Suppressor macrophage treated with lipopolysaccharide for 4 hours (primary cell): ENCODE measurements at places on chromosomes 7 and 10.

- no peak for DNase-seq
Measured at GRCh38 chr7:50745835-50746234, 36.9 kb downstream of the GRB10 start.

GRCh38 chr7:55504093-55504859 lies 68.0 kb downstream of the VOPP1 start:
- no peak for DNase-seq

- no peak for DNase-seq
Measured at GRCh38 chr7:92729172-92729571, 107.2 kb downstream of the CDK6 start.

DNA sequence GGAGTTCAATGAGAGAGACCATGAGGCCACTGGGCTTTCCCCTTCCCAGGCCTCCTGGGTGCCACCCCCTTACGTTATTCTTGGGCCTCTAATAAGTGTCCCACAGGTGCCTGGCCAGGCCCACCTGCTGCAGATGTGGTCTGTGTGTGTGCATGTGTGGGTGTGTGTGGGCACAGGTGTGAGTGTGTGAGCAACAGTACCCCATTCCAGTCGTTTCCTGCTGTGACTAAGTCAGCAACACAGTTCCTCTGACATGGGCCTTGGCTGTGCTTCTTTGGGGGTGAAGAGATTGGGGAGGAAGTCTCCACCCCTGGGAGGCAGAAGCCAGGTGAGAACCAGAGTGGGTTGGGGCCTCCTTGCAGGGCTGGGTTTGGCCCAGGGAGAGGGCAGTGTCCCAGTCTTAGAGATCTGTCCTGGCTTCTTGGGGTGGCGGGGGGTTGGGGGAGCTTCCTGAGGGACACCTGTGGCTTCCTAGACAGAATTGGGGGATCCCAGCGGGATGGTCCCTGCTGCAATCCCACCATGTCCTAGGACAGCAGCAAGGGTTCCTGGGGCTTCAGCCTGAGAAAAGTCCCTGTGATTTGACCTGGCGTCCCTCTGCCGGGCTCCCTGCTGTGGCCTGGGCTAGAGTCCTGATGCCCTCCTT lies 4.1 kb upstream of the PILRB start:
- DNase-seq, result no peak

GRCh38 chr7:132106491-132106890 lies 469.8 kb downstream of the PLXNA4 start:
- no peak for DNase-seq

DNA sequence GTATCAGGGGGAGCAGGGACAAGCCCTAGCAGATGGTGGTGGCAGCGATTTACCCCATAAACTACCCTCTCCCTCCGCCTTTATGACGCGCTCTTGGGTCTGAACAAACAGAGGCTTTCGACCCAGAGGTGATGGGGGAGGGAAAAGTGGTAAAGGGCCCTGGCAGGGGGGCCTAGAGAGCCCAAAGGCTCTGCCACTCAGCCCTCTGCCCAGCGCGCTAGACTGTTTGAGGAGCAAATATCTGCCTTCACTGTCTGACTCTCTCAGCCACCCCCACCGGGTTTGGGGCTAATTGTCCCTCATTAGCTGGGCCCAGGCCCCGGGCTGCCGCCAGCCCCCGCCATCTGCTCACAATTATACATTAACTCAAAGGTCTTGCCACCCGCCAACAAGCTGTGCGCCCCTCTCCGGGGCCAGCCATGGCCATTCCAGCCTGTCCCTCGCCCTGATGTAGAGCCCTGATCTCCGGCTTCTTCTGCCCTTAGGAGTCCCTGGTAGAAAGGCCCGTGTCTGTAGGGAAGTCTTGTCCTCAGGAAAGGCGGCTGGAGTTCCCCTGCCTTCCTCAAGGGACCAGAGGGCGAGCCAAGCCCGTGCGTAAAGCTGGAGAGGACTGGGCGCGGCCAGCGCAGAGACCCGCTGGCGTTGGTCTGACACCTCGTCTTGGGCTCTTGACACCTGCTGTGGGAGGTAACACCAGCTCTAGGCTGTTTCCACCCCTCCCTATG lies 1.9 kb upstream of the PAX4 start:
- no peak for DNase-seq

- DNase-seq, result no peak
Measured at GRCh38 chr7:286266-286665, 3.7 kb upstream of the FOXL3 start.

DNA sequence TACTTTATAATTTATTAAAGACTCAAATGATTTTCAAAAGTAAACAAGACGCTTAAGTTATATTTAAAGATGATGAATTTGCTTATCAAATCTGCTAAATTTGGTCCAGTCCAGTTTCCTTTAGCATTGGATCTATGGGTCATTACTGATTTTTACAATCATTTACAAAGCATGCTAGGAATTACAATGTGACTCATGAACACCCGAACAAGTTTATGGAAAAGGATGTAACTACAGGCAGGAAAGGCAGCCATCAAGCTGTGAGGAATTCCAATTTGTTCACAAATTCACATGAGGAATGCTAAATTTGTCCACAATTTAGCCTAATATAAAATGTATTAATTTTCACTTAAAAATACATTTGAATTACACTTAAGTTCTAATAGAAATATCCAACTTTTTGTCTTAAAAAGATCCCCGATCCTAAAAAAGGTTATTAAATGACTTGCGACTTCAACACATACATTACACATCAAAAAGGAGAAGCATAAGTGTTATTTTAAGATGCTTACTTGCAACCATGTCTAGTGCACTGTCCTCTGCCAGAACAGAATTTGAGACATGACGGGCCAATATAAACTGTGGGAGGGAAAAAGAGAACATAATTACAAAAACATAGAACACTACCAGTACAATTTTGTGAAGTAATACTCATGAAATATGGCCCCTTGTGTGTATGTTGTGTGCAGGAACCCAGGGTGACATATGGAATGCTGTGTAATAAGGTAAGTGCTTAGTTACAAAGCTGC lies 194.2 kb upstream of the SLC26A5 start:
- DNase-seq, result no peak

GRCh38 chr10:121648493-121648892 lies 50.2 kb upstream of the FGFR2 start:
- no peak for DNase-seq

- DNase-seq, result no peak
Measured at GRCh38 chr10:1419796-1420610, 317.3 kb downstream of the ADARB2 start.

DNA sequence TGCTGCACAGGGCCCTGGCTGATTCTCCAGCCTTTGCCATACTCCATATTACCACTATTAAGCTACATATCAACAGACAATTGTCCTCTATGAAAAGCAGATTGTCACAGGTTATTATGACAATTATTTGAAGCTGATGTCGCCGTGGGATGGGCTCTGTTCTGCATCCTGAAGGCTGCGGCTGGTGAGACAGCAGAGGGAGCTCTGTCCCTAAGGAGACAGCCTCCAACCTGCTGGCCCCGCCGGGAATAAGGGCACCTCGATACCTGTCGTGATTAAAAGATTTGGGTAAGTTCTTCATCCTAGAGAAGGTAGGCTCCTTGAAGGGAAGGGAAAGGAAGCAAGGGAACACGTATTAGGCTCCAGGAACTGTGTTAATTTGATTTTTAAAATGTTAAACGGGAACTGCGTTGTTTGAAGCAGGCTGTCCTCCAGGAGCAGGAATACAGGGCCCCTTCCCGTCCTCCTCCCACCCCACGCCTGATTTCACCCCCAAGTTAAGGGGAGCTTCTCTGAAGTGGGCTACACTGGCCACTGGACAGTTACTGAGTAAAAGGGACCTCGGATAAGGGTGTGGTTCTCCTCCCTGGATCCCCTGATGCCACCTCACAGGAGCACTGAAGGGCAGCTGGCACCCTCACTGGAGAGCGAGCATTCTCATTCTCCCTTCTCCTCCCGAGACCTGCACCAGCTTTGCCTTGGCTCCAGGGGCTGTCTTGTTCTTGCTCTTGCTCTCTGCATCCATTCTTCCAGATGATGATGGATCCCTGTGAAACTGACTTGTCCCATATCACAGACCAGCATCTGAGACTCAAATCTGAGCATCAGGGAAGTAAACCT lies 11.8 kb upstream of the TIAL1 start:
- DNase-seq, result peak; percentile 49

DNA sequence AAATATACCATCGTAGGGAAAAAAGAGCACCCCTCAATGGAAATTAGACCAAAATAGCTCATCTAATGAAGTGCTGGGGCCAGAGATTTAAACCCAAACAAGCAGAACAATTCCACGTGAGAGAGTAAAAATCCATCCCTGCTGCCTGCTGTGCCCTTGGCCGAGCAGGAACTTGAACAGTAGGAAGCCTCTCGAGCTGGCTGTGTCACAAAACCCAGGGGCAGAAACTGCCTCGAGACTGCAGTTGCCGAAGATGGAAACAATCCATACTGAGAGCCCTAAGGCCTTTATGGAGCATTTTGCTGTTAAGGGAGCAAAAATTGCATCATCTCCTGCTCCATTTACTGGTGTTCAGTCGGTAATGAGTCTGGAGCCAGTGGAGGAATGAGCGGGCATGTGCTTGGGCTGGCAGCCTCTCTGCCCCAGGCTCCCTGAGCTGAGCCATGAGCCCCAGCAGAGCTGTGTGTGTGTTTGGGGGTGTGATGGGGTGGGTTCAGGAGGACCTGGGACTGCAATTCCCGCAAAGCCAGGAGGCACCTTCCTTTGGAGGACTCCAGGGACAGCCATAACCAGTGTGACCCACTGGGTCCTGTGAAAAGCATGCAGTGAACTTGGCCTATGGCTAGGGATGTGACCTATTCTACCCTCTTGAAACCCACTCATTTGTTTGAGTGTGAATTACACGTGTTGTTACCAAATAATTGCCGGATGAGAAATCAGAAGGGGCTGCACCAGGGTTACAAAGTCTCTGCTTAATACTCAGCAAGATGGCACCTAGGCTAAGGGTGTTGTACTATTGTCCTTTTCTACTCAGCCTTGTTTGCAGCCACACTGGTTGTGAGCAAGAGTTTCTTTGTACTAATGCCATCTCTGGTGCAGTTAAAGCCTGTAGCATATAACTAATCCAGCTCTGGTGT lies 58.3 kb downstream of the CDHR3 start:
- no peak for DNase-seq

GRCh38 chr10:45180946-45181875 lies 134.2 kb downstream of the OR13A1 start:
- no peak for DNase-seq

GRCh38 chr7:130429019-130429418 lies 11.8 kb downstream of the CEP41 start:
- DNase-seq, result no peak

- DNase-seq, result no peak
Measured at GRCh38 chr7:44103923-44104859, at the start of gene AEBP1. AEBP1 (plus strand) TSS chr7:44104345; CDS start chr7:44104666, 321 bp downstream.

DNA sequence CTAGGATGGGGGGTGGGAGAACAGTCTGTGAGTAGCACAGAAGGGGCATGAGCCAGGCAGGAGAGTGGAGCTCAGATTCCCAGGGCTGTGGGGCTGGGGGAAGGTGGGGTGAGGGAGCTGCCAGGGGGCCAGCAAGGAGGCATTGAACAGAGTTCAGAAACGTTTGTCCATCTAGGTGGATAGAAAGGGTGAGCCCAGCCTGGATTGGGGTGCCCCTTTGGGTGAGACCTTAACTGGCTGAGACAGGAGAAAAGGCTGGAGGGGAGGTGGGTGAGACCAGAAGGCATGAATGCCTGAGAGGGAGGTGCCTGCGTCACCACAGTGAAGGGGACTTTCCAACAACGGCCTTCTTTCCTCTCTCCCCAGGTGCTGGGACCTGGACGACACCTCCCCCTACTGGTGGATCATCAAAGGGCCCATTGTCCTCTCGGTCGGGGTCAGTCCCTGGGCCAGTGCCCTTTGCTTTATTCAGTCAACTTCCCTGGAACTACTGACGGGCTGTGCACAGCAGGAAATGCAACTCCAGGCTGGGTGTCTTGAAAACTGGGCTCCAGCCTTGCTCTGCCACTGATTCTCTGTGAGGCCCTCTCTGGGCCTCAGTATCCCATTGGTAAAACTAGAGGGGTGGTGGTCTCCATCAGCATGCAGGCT lies 11.0 kb downstream of the GHRHR start:
- DNase-seq, result peak; percentile 39

DNA sequence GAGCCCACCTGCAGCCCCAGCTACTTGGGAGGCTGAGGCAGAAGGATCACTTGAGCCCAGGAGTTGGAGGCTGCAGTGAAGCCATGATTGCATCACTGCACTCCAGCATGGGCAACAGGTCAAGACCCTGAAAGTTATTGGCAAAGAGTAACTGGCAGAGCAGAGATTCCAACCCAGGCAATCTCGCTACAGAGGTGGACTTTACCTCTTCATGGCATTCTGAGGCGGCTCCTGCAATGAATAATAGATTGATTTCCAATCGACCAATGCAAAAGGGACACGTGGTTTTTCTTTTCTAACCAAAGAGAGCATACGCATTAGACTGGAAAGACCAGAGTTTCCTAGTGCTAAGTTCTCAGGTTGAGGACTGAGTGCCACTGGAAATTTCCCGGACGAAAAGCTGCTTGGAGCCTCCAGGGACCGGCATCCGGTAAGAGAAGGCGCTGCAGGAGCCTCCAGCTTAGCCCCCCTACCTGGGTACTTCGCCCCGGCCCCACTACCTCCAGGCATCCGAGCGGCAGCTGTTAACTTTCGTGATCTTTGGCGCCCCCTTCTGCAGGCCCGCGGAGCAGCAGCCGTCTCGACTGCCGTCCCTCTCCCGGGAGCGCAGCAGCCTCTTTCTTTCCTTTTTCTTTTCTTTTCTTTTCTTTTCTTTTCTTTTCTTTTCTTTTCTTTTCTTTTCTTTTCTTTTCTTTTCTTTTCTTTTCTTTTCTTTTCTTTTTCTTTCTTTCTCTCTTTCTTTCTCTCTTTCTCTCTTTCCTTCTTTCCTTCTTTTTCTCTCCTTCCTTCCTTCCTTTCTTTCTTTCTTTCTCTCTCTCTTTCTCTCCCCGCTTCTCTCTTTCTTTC lies 4.1 kb downstream of the MBLAC1 start:
- DNase-seq, result peak; percentile 82
